Stimulated activated CD4-positive, alpha-beta T cell treated with anti-CD3 and anti-CD28 coated beads, Interleukin-2, amount 100 ng/mL, for 24 hours (primary cell): ENCODE measurements at places on chromosomes 6 and 20.

- DNase-seq: no peak
These were observed 36.4 kb downstream of the CEP250 start for GRCh38 chr20:35491823-35492222.

DNA sequence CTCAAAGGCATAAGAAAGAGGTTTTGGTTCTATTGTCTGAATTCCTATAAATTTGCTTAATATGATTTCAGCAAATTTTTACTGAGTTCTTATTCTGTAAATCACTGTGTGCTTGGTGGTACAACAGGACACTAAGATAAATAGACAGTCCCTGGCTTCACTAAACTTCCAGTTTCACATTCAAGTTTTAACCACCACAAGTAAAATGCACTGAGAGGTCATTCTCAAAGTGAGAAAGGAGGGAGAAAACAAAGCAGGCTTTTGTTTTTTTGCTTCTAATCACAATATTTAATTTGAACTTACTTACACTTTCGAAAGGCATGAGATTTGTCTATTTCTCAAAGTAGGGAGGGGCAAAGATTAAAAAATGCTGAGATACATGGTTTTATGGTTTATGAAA is 445.7 kb downstream of the CDC5L start:
- no peak for DNase-seq

DNA sequence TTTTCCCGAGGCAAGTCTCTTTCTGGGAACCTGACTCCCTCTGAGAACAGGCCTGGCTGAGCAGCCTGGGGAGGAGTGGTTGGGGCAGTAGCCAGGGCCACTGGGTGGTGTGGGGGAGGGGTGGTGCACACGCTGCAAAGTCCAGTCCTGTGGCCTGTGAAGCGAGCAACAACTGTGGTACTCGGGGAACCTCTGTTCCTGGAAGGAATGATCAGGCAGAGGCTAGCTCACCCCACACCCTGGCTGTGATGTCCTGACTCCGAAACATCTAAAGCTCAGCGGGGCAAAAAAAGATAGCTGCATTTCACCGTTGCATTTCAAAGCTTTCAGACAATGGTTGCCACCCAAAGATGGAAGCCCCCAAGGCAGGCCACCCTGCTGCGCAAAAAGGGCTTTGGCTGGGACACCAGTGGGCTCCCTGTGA is 25.5 kb downstream of the PCK1 start:
- no peak for DNase-seq

DNA sequence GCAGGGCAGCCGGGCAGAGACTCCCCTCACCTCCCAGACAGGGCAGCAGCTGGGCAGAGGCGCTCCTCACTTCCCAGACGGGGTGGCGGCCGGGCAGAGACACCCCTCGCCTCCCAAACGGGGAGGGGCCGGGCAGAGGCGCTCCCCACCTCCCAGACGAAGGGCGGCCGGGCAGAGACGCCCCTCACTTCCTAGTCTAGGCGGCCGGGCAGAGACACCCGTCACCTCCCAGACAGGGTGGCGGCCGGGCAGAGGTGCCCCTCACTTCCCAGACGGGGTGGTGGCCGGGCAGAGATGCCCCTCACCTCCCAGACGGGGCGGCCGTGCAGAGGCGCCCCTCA is 6.6 kb upstream of the PRIM2 start:
- DNase-seq: no peak

GRCh38 chr6:24274441-24275083 is 83.3 kb downstream of the DCDC2 start:
- no peak for DNase-seq

DNA sequence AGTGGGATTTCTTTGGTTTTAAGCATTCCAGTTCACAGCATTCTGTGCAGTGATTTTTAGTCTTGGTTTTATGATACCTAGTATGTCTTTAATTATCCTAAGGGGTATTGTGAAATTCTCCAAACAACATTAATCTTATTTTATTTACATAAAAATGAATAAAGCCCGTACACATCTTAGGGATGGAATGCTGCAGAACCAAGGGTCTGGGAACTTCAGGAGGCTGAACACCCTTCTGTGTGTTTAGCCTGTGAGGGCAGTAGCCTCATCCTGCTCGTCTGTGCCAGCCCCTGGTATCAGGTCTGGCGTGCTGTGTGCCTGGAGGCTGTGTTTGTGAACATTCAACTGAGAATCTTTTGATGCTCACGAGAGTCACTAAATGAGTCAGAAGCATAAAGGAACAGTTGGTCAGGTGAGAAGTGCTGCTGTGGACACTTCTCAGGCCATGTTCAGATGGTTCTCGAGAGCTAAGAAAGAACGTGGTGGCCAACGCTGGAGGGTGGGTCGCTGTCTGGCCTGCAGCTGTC is 25.2 kb upstream of the C20orf204 start:
- DNase-seq: no peak

DNA sequence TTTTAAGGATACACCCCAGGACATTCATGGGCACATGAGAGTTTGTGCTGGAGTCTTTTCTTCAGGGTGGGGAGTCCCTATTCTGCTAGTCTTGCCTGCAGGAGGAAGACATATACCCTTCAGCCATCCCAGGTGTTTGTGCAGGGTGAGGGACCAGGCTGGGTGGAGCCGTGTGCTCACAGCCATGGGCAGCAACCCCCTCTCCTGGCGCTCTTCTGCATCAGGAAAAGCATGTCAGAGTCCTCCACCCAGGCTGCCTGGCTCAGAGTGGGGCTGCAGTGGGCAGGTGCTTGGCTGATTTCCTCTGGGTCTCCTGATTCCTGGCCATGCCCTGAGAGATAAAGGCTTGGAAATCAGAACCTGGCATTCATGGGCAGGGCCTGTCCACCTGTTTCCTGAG is 22.7 kb upstream of the MLN start:
- DNase-seq: no peak

- no peak for DNase-seq
These were observed 17.8 kb downstream of the SCUBE3 start for GRCh38 chr6:35231563-35231962.

DNA sequence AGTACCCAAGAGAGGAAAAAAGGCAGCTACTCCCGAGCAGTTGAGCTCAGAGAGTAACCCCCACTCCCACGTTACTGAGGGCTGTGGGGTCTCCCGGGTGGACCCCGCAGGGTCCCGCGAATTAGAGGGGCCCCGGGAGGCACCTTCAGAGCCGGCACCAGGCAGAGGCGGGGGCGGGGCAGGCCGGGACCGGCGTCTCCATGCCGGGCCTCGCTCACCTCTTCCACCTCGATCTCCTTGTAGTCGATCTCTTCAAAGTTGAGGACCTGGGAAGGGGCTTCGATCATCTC is 381 bp downstream of the MAP3K7 start:
- DNase-seq: peak; percentile 51

DNA sequence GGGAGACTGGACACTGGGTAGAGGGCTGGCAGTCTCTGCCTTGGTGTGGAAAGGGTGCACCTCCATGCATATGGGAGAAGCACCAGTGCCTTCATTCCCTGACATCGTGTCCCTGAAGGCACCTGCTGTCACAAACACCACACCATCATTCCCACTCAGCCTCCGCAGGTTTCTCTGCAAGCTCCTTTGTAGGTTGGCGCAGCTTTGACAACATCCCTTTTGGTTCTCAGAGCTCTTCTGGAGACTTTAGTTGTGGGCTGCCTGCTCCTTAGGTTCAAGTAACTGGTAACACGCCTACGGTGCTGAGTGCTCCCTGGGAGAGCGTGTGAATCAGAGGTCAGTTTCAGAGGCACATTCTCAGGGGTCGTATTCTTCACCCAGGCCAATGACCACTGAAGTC is 50.2 kb upstream of the TULP4 start:
- DNase-seq: no peak

- DNase-seq: no peak
These were observed 54.6 kb downstream of the SLC2A10 start for GRCh38 chr20:46764068-46764467.

GRCh38 chr20:6768228-6769140 is 998 bp downstream of the BMP2 start:
- DNase-seq: no peak

GRCh38 chr6:15755526-15755925 is 92.7 kb upstream of the DTNBP1 start:
- DNase-seq: no peak

DNA sequence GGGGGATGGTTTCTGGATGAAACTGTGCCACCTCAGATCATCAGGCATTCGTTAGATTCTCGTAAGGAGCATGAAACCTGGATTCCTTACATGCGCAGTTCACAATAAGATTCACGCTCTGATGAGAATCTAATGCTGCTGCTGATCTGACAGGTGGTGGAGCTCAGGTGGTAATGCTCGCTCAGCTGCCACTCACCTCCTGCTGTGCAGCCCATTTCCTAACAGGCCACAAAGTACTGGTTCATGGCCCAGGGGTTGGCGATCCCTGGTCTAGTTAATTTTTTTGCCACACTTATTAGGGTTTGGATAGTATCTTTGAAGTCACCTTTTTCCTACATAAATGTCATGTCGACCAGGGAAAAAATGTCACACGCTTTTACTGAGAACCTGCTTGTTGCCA is 96.8 kb upstream of the MLIP start:
- no peak for DNase-seq

DNA sequence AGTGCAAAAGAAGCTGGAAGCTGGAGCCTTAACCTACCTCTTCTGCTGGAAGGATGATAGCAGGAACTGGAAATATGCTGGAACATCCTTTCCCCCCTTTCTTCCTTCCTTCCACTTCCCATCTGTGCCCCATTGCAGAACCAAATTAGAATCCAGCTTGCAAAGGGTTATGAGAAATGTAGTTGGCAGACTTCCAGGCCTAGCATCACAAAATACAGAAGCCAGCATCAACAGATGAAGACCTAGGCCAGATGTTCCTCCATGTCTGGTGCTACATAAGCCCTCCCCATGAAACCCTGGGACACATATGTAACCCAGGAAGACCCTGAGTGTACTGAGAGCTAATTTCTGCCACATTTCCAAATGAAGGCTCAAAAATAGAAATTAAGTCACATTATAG is 40.0 kb upstream of the TFAP2B start:
- DNase-seq: no peak

DNA sequence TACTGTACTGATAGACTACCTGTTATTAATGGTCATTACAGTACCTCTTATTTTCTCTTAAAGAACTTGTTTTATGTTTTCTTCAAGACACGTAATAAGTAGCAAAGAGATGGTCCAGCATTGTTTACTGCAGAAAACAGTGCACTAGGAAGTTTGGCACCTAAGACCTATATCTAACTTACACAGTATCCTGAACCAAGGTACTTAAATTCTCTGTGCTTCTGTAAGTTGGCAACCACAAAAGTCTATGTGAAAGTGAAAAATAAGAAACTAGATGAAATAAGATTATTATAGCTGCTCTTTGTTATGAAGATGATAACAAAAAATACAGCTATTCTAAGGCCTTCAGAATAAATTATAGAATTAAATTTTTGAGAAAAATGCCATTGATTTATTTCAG is 411.7 kb upstream of the SOX4 start:
- DNase-seq: no peak

DNA sequence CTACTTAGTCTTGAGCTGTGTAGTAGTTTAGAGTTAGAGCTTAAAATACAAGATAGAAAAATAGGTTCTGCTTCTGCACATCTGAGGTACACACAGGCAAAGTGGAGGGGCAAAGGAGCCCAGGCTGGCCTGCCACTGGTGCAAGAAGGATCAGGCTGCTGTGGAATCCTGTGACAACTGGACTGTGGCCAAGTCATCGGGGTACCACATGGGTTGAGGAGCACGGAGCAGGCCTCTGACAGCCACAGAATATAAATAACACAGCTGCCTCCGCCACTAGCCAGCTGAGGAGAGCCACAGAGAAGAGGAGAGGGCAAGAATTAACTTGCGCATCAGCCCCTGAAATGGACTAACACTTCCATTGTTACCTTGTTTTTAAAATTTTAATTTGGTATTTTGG is 206.0 kb upstream of the MARCKS start:
- no peak for DNase-seq
